ENCODE measurements at places on chromosomes 5 and 9.

- no peak for DNase-seq
Observed at GRCh38 chr5:10056228-10056760, 193.4 kb downstream of the ATPSCKMT start.

DNA sequence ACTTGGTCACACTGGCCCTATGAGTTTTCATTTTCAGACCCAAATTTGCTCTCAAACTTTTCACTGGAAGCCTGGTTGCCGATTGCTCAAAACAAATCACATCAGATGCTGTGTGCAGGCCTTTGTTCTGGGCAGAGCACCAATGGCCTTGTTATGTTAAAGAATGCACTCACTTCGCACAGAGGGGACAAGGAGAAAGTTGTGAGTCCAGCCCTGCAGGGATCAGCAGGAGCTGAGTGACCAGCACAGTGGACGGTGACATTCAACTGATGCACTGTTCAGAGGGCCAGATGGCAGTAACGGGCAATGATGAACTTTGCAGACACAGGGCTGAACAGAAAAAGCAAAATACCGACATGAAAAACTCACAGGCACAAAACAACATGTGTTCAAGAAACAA is 86.1 kb downstream of the BARX1 start:
- no peak for DNase-seq

GRCh38 chr5:54601411-54602230 is 84.1 kb downstream of the SNX18 start:
- DNase-seq: peak; percentile 54

DNA sequence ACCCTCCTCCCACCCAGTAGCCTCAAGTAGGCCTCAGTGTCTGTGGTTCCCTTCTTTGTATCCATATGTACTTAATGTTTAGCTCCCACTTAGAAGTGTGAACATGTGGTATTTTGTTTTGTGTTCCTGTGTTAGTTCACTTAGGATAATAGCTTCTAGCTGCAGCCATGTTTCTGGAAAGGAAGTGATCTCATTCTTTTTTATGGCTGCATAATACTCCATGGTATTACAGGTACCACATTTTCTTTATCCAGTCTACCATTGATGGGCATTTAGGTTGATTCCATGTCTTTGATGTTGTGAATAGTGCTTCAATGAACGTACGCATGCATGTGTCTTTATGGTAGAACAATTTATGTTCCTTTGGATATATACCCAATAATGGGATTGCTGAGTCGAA is 74.8 kb downstream of the SLC12A2 start:
- DNase-seq: no peak

DNA sequence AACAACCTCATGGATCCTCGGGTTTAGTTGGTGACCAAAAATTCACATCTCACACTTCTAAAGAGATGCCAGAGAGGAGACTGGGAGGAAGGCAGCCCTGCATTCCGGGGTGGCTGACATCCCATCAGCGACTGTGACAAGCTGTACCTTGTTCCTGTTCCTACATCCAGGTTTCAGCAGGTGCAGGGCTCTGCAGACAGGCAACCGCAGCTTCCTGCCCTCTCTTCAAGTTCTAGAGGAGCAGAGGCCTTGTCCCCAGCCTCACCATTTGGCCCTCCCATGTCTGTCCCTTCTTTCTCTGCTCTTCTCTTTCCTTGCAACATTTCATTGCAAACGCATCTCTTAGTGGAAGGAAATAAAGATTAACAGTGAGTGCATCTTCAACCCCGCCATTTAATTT is 454.6 kb downstream of the IRX1 start:
- DNase-seq: no peak

GRCh38 chr9:108316630-108317029 is 539.2 kb downstream of the ACTL7B start:
- peak; percentile 11 for DNase-seq

- no peak for DNase-seq
Observed at GRCh38 chr5:74468421-74468820, 172.1 kb downstream of the ENC1 start.

- peak; percentile 47 for DNase-seq
Observed at GRCh38 chr5:33509036-33509435, 68.3 kb downstream of the TARS1 start.

DNA sequence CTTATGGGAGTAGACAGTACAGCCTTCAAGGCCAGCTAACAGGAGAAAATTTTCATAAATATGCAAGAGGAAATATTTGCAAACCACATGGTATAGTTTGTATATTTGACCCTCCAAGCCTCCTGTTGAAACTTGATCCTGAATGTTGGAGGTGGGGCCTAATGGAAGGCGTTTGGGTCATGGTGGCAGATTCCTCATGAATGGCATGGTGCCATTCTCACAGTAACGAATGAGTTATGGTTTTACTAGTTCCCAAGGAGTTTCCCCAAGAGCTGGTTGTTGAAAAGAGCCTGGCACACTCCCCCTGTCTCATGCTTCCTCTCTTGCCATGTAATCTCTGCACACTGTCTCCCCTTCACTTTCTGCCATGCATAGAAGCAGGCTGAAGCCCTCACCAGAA is 3.3 kb upstream of the PAIP1 start:
- DNase-seq: peak; percentile 58

DNA sequence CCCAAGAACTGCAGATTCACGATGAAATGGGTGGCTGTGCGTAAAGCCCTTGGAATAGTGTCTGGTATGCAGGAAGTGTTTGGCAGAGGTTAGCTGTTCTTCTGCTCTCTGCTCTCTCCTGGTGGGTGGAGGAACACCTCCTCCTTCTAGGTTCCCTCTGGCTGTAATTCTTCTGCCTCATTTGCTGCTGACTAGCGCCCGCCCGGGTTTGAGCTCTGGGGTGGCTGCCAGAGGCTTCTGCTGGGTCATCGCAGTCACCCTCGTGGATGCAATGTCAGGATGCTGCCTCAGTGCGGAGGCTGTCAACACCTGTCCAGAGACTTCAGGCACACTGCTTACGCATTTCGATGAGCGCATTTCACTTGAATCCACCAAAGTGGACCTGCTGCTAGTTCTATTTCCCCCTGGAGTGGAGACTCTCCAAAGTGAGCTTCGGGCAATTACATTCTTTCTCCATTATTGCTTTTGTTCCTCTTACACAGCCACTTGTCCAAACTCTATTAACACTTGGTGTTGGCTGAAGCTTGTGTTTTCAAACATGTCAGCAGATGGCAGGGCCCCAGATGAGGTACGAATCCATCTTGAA is 11.7 kb downstream of the DOCK2 start:
- DNase-seq: peak; percentile 35

GRCh38 chr5:83547161-83547560 is 75.6 kb downstream of the VCAN start:
- peak; percentile 94 for DNase-seq

DNA sequence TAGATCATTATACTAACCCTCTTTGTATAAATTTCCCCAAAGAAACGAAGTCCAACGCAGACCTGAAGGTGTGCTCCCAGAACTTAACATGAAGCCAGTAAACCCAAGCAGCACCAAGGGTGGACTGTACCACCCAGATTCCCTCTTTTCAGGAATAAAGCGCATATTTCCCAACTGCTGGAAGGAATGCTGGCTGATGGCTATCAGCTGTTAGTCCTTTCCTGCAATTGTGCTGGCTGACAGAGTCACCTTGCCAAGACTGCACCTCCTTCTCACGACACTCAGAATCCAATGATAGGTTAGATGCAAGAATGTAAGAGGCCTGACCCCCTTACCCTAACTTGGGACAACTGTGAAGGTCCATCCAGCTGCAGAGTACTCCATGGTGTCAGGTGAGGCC is 93.9 kb downstream of the MAPKAP1 start:
- DNase-seq: no peak

DNA sequence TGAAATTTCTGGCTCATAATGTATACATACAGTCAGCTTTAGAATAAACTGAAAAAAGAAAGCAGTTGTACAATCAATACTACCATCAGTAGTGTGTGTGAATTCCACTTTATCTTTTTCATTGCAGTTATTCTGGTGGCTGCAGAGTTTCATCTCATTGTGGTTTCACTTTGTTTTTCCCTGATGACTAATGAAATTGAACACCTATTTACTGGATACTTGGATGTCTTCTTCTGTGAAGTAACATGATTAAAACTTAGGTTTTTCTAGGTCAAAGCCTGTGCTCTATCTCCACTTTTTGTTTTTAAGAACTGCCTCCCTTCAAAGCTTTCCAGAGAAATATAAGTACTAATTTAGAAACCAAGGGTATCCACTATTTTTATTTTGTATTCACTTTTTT is 174.3 kb downstream of the TRPM3 start:
- DNase-seq: peak; percentile 20
